ENCODE measurements at places on chromosomes 5 and 9. TPM values are rescaled to one million over a fixed set of nuclear protein-coding genes. Genes with fewer than 3 reads are reported as not detected.

C5orf15 gene
- total RNA-seq: 39.1 TPM

TERT gene
- total RNA-seq: 3.4 TPM

PIP5KL1 gene
- total RNA-seq: 0.33 TPM

CFAP90 gene
- total RNA-seq: 0.76 TPM

PAEP gene
- total RNA-seq: 0.38 TPM

SLC45A2 gene
- not detected for total RNA-seq

BARHL1 gene
- total RNA-seq: not detected

CENPK gene
- 44.9 TPM for total RNA-seq

IER5L gene
- total RNA-seq: 4.2 TPM

TLX3 gene
- total RNA-seq: not detected

GRCh38 chr5:67537439-67538148, 341.0 kb upstream of the CD180 start:
- DNase-seq: no peak

GRCh38 chr9:72733895-72734294, 212.5 kb downstream of the TMC1 start:
- no peak for DNase-seq

- no peak for DNase-seq
Measured at GRCh38 chr5:56530626-56531138, 284.7 kb upstream of the MAP3K1 start.

DNA sequence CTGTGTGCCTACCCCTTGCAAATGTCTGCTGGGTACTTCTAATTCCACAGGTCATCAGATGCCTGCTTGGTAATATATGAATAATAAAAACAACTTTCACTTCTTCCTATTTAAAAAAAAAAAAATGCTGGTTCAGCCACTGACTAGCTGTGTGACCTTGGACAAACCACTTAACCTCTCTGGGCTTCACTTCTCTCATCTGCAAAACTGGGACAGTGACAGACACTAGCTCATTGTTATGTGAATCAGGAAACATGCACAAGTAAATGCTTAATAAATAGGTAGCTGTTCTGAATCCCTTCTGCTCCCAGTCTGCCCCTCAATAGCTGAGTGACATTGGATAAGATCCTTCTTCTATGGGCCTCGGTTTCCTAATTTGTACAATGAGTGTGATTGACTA, 62.6 kb upstream of the HAND1 start:
- no peak for DNase-seq

GRCh38 chr5:167900340-167900935, 391.0 kb upstream of the WWC1 start:
- no peak for DNase-seq

- DNase-seq: no peak
Measured at GRCh38 chr9:117286245-117286644, 128.6 kb downstream of the ASTN2 start.

GRCh38 chr5:91443023-91443422, 59.9 kb upstream of the ARRDC3 start:
- DNase-seq: no peak

DNA sequence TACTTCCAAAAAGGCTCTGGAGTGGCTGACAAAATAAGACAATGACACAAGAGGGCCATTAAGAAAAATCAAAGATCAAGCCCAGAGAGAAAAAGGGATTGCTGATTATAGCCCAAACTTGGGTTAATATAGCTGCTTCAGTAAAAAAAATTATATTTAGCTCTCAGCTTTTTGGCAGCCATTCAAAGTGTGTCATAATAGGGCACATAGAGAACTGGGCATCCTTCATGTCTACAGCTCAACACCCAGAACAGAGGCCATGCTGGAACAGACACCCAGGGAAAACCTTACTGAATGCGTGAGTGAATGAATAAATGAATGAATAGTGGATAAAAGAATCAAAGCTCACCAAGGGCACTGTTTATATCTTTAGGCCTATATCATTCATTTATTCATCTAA, 110.1 kb downstream of the SLIT3 start:
- no peak for DNase-seq

DNA sequence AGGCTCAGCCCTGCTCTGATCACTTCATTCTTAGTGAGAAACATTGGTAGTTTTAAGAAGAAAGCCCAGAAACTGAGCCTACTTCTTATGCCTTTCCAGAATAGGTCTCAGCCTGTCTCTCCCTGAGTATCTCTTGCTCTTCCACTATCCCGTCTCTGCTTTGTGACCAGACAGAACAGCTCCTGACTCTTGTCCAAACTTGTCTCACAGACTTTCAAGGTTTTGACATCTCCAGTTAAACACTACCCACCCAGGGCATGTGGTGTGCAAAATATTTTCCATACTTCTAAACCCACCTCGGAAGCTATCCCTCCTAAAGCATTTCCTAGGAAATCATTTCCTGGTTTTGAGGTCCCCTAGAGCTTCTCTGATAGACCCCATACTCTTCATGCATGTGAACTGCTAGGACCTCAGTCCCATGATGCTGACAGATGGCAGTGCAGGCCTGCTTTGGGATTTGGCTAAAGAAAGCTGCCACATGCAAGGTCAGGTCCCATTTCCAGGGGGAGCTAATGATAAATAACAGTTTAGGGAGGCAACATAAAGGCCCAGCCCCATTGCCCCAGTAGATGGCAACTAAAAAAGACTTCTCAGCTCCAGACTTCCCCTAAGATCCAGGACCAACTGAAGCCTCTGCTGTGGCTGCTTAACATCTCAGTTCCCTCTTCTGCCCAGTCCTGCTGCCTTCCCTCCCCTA, 211.5 kb downstream of the MED10 start:
- no peak for DNase-seq

DNA sequence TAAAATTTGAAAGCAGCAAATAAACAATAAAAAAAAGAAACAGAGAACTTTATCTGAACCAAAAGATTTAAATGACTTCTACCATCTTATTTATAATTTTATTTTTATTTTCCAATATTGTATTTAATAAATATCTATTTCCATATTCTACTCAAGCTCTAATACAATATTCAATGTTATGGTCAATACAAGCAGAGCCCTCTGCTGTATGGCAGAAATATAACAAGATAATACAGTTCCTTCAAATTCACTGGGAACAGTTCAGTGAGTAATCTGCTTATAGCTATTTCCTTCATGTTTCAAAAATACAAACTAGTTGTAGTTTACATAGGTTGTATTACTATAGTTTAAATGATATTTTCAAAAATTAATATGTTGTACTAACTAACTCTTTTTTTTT, 332.7 kb downstream of the PRDM9 start:
- DNase-seq: no peak

DNA sequence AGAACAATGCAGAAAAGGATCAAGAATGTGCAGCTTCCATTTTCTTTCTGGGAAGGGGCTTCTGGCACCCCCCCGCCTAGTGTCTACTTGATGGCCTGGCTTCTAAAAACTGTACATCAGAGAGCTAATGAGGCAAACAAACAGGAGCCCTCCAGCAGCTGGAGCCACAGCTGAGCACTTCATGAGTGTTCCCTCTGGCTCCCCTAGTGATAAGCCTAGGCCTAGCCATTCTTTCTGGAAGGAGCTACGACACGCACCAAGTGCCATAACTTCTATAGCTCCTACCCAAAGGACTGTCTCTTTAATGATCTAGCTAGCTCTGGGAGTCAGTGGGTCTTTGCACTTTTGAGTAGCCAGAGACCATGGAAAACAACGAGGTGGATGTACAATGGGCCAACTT, 66.1 kb downstream of the DNAH5 start:
- no peak for DNase-seq

DNA sequence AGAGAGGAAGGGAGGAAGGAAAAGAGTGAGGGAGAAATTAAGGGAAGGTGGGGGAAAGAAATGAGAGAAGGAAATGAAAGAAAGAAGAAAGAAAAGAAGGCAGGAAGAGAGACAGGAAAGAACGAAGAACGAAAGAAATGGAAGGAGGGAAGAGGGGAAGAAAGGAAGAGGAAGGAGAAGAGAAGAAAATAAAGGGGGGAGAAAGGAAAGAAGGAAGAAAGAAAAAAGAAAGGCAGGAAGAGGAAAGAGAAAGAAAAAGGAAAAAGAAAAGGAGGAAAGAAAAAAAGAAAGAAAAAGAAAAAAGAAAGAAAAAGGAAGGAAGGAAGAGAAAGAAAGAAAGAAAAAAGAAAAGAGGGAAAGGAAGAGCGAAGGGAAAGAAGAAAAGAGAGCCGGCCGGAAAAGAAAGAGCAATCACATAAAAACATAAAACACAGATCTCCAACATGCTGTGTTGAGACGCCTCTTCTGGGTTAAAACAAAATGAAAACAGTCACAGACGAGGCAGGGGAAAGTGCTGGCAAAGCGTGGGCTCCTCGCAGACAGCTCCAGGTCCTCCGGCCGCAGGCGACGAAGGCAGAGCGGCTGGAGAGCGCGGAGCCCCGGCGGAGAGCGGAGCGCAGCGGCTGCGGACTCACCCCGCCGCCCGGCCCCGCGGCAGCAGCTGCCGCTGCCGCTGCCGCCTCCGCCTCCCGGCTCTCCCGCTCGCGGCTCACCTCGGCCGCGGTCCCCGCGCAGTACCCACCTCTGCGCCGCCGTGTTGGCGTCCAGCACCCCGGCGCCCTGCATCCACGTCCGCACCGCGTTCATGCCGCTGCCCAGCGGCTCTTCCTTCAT, 896 bp downstream of the EBF1 start:
- peak; percentile 54 for DNase-seq

- DNase-seq: no peak
Measured at GRCh38 chr5:93272108-93272507, 308.9 kb downstream of the NR2F1-AS1 start.

DNA sequence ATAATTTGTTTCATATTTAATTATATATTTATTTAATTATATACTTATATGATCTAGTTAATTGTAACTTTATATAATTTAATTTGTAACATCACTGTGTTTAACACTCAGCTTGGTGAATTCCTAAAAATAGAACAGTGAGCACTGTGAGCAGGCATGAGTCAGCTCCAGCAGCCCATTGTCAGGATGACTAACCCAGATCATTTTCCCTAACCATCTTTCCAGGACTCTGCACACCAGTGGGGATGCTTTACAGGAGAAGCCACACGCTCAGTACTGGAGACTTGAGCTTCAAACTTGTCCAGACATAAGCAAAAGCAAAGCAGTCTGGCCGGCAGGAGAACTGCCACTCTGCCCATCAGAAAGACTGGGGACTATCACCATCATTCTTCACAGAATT, 446.2 kb upstream of the TRPC7 start:
- DNase-seq: no peak

DNA sequence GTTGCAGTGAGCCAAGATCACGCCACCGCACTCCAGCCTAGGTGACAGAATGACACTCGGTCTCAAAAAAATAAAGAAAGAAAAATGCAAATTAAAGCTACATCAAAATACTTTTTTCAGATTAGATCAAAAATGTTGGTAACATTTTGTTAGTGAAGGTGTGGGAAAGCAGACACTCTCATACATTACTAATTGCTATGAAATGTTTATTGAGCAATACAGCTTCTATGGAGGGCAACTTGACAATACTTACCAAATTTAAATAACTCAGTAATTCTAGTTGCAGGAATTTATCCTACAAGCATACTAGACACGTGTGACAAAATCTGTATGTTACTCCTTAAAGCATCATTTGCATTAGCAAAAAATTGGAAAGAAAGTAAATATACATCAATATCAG, 4.1 kb downstream of the TRIM23 start:
- DNase-seq: no peak

DNA sequence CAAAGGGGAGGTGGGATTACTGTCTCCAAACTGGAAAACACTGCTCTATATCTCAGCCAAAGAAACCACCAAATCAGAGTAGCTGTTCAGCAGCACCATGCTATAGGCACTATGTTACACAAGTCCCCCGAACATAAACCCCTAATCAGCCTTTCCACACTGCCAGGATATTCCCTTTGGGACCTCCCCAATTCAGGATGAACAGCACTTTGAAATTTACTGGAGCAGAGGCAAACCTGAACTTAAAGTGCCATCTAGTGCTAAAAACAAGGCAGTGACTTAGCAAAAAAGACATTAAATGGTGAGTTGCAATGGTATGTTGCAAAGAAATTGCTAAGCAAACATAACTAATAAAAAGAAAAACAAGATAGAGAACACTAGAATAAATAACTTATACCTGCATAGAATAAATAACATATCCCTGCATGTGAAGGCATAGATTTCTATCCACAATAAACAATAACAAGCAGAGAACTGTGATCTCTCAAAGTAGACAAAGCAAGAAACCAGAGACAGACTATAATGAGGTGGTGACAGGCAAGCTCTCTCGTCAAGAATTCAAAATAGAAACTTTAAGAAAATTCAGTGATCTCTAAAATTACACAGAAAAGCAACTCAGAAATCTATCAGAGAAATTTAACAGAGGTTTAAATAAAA, 584.4 kb upstream of the ACO1 start:
- no peak for DNase-seq

DNA sequence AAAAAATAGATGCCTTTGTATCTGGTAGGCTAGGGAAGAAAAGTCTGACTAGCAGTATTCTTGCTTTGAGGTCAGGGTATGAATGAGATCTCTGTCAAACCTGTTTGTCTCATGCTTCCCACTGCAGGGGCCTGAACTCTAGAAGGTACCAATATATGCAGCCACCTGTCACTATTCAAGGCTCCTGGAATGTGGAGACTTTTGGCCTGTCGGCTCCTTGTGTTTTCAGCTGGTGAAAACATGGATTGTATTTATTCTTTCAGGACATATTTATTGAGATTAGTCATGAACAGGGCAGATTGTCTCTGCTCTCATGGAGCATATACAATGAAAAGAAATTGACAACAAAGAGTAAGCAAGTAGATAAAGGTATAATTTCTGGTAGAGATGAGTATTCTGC, 255.8 kb downstream of the ARHGAP26 start:
- DNase-seq: no peak

DNA sequence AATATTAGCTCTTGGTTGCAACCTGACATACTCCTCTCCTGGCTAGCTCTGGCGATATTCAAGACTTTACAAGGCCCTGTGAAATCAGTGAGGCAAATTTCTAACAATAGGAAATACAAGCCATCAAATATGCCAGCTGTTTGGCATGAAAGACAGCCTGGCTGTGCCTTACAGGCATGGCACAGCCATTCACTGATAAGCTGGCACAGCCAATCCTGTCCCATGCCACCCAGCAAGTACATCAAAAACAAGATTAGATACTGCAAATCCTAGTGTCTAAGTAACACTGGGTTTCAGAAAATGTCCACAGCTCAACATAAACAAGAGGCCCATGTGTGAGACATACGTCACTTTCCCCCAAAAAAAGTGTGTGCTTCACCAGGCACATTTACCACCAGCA, 1045.8 kb upstream of the DMAC1 start:
- DNase-seq: no peak

- DNase-seq: no peak
Measured at GRCh38 chr9:4614627-4615026, 47.5 kb upstream of the PLPP6 start.
